NCI-H526 (cell line): ENCODE measurements at places on chromosomes 5 and 9.

- no peak for DNase-seq
Observed at GRCh38 chr5:160491438-160491837, 69.8 kb downstream of the PTTG1 start.

GRCh38 chr9:131100445-131100844, 4.1 kb downstream of the AIF1L start:
- DNase-seq, result no peak

GRCh38 chr5:139797335-139797734, 1.7 kb downstream of the PSD2 start:
- DNase-seq, result no peak

DNA sequence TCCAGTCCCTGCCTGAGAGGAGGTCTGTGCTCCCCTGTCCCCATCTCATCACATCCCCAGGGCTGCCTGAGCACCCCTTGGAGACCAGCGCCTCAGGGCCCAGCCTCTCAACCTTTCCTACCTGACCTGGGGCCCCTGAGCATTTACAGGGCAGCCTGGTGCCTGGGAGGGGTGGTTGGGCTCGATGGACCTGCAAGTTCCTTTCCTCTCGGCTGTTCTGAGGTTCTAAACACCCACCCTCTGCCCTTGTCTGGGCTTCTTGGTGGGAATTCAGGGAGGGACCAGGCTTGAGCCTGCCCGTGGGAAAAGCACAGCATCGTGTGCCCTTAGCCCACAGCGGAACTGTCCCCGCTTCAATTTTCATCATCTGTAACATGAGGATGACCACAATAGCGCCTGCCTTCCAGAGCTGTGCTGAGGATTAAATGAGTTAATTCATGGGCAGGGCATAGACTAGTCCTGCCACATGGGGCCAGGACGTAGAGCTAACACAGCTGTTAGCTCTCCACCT, 91.0 kb upstream of the SH3PXD2B start:
- DNase-seq, result no peak

- DNase-seq, result no peak
Observed at GRCh38 chr5:69170495-69170894, 3.5 kb downstream of the CCNB1 start.

DNA sequence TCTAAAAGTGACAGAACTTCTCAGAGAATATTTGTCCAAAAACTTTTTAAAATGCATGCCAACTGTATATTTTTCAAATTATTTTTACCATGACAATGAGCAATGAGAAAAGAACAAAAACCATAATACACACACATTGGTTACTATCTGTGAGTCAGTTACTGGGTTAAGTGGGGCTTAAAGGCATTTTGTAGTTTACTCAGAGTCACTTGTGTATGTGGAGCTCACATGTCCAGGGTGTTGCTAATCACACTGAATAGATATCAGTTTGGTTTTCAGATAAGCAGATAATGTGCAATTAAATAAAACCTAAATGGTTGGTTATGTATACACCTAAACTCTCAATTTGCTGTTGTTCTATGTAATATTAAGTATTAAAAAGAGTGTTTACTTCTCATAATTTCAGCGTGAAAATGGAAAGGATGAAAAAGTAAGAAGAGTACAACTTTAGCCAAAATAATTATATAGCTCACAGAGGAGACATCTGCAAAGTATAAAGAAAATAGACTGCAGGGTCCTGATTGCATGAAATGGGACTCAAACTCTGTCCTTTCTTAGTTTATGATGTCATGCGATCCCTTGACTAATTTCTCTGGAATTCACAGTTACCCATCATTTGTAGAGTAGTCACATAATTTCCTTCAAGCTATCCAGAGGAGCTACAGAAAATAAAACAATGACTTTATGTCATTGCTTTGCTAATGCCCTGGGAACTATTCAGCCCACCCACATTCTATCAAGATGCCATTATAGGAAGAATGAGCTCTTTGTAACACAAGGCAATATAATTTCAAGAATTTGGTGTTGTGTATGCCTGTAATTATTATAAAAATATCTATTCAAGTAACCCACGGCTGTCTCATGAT, 388.0 kb upstream of the ZNF608 start:
- DNase-seq, result no peak

- DNase-seq, result peak; percentile 33
Observed at GRCh38 chr9:127525401-127526188, 74.3 kb downstream of the LRSAM1 start.

- no peak for DNase-seq
Observed at GRCh38 chr5:73149540-73149939, 23.5 kb upstream of the TMEM174 start.

GRCh38 chr9:30476826-30477225, 1907.6 kb upstream of the ACO1 start:
- no peak for DNase-seq

DNA sequence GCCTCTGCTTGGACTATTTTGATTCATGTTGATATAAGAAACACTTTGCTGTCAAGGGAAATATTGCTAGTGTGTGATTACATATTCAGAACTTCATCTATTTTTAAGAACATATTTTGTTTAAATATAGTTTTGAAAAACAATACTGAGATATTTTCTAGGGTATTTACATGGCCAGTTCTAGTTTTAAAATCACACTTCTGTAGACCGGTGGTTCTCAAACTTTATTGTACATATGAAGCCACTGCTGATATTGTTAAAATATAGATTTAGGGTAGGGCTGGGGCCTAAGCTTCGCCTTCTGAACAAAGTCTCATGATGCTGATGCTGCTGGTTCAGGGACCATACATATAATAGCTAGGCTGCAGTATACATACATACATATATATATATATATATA, 1000.0 kb downstream of the PTPRD start:
- no peak for DNase-seq
